COR-L47 (cell line): ENCODE measurements at places on chromosomes 6 and 20.

GRCh38 chr6:124479991-124480430 is 482.2 kb upstream of the RNF217 start:
- no peak for DNase-seq

DNA sequence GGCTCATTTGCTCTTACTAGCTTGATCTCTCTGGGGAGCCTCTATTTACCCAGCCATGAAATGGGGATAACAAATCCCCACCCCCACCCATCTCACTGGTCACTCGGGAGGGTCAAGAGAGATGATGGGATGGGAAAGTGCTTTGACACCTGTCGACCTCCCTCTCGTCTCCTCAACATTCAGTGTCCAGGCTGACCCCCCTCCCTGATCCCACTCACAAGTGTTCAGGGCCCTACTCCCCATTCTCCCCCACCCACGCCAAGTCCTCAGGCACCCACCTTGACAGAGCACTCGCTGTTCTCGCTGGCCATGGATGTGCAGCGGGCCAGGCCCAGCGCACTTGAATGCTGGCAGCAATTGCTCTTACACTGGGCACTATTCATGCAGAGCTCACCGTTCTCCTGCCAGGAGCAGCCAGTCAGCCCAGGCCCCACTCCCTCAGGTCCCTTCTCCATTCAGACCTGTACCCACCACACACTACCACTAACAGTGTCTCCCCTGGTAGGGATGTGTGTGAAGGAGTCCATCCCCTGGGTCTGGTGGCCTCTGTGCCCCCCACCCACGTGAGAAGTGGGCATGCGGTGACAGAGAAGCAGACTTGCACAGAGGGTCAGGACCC is 1.6 kb downstream of the CLPS start:
- DNase-seq = no peak

- DNase-seq = no peak
These were observed 22.3 kb downstream of the NPEPL1 start for GRCh38 chr20:58714923-58715351.

DNA sequence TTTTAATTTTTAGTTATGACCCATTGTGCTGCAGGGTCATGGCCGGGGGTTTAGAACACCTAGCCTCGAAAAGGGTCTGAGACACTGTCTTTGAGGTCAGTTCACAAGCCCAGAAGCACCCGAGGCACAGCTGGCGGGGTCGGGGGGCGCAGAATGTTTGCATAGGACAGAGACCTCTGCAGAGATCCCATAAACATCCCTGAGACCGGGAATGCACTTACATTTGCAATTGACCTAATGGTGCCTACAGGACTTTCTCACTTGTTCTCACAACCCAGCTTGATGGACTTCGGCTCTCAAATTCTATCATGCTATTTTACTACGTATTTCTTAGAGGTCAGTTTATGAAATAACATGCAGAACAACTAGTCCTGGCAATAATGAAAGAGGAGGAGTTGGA is 33.5 kb upstream of the FOXC1 start:
- DNase-seq = no peak

GRCh38 chr6:34970957-34971356 is 81.9 kb downstream of the ANKS1A start:
- DNase-seq = no peak

GRCh38 chr6:7000825-7001777 is 106.7 kb upstream of the RREB1 start:
- DNase-seq = no peak

- no peak for DNase-seq
These were observed 12.2 kb upstream of the LAMA2 start for GRCh38 chr6:128870746-128871145.

- DNase-seq = no peak
These were observed 51.8 kb downstream of the CYB5R4 start for GRCh38 chr6:83911278-83911677.

DNA sequence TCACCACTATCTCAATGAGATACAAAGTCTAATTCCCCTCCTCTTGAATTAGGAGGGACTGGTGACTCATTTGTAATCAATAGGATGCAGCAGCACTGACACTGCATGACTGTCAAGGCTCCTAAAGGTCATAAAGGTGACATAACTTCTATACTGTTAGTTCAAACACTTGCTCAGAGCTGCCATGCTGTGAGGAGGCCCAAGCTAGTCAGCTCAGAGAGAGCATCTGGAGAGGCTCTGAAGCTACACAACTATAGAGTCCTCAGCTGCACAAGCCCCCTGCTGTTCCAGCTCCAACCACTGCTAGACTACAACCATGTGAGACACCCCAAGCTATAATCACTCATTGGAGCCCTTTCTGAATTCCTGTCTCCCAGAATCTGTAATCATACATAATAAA is 17.0 kb upstream of the HEY2 start:
- no peak for DNase-seq

- no peak for DNase-seq
These were observed 220.3 kb downstream of the ALDH8A1 start for GRCh38 chr6:134729561-134729960.

GRCh38 chr6:152270301-152270925 is 366.7 kb downstream of the SYNE1 start:
- DNase-seq = no peak

GRCh38 chr6:29813809-29814208 is 13.8 kb upstream of the HLA-G start:
- no peak for DNase-seq

DNA sequence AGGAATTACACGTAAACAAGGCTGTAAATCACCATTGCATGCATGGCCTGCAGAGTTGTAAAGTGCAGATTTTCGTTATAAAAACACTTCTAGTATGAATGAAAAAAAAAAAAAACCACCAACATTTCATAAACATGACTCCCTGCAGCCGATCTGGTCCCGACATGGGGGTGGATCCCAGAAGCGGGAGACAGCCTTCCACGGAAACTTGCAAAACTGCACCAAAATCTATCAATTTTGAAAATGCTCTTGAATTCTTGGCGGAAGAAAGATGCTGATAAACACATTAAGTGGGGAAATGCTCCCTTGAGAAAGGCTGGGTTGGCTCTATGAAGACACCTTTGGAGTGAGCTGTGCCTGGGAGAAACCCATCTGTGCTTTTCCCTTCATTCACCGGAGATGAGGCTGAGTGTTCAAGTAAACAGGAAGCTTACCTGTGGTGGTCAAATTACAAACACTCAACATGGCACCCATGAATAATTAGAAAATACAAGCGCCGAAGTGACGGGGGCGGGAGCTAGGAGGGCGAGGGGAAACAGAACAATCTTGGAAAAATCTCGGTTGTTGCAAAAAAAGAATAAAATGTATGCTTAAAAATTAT is 845 bp upstream of the ANKRD60 start:
- no peak for DNase-seq

- peak; percentile 31 for DNase-seq
These were observed 372.7 kb upstream of the RGS17 start for GRCh38 chr6:153503810-153504209.

GRCh38 chr6:40524797-40525585 is 62.2 kb downstream of the LRFN2 start:
- DNase-seq = no peak
